ENCODE measurements at places on chromosomes 13 and 19.

- peak; percentile 15 for DNase-seq
Measured at GRCh38 chr13:112690283-112690929, 568 bp downstream of the ATP11A start.

GRCh38 chr19:16342002-16342715 is 17.5 kb downstream of the KLF2 start:
- DNase-seq = no peak

DNA sequence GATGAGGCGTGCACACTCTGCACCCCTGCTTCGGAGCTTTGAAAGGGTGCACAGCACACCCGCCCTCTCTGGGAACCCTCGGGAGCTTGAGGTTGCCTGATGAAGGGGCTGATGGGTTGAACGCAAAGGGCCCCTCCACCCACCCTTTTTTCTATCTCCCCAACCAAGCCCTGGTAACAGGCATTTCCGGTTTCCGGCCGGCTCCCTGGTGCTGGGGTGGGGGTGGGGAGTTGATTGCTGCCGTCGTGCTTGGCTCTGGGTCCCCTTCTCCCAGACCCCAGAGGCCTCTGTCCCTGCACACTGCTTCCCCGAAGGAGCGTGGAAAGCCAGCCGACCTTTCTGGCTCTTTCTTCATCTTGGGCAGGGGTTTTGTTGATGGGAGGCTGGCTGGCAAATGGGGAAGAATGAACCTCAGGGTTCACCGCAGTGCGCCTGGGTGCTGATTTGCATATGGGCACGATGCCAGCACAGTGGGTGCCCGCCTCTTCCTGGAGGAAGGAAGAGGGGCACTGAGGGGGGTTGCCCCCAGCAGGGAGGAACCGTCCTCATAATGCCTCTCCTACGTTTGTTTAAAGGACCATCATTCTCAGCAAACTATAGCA is 29.1 kb downstream of the VAV1 start:
- DNase-seq = peak; percentile 82

DNA sequence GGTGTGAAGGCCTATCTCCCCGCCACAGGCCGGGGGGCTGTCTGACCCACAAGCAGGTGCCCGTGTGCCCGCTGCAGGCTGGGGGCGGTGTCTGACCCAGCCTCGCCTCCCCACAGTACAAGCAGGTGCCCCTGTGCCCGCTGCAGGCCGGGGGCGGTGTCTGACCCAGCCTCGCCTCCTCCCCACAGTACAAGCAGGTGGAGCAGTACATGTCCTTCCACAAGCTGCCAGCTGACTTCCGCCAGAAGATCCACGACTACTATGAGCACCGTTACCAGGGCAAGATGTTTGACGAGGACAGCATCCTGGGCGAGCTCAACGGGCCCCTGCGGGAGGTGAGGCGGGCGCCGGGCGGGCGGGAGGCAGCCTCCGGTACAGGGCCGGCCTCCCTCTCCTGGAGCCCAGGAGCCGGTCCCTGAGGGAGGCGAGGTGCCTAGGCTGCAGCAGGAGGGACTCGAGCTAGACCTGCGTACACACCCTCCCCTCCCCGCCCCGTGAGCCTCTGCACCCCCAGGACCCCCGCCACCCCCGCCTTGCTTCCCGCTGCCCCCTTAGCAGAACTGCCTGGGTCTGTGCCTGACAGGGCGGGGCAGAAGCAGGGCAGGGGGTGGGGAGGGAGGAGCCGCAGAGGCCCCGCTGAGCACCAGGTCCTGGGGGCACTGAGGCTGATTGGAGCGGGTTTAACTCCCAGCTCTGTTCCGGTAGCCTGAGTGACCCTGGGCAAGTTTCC is 20.6 kb downstream of the HCN2 start:
- DNase-seq = peak; percentile 52

GRCh38 chr13:78036841-78037240 is 118.2 kb upstream of the EDNRB start:
- DNase-seq = no peak

- DNase-seq = no peak
Measured at GRCh38 chr13:76029088-76029487, 393.0 kb downstream of the LMO7 start.

GRCh38 chr13:30832377-30832776 is 73.7 kb upstream of the MEDAG start:
- no peak for DNase-seq

DNA sequence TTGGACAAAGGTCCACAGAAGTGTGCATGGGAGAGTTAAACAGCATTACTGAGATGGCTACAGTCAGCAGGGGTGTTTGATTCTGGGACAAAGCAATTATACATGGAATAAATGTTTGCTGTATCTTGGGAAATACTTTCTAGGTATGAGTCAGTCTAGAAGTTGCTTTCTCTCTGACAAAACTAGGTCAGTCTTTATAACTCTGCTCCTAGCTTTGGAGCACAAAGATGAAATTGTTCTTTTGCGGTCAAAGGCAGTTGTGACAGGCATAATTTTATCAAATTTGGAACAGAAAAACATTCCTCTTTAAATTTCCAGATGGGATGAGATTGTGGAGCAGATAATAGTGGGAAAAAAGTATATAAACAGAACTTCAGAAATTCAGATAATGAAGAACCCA is 1045.4 kb upstream of the MIR17HG start:
- DNase-seq = no peak

DNA sequence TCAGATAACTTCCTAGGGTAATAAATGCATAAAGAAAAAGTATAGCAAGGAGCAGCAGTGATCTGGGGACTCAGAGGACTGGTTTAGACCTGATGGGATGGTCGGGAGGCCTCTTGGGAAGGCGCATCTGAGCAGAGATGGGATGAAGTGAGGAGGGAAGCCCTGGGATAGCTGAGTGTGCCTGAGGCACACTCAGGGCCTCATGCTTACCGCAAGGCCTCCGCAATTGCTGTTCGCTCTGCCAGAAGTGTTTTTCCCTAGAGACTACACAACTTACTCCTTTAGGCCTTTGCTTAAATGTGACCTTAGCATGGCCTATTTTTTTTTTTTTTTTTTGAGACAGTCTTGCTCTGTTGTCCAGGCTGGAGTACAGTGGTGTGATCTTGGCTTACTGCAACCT is 4.1 kb upstream of the DLL3 start:
- DNase-seq = no peak

DNA sequence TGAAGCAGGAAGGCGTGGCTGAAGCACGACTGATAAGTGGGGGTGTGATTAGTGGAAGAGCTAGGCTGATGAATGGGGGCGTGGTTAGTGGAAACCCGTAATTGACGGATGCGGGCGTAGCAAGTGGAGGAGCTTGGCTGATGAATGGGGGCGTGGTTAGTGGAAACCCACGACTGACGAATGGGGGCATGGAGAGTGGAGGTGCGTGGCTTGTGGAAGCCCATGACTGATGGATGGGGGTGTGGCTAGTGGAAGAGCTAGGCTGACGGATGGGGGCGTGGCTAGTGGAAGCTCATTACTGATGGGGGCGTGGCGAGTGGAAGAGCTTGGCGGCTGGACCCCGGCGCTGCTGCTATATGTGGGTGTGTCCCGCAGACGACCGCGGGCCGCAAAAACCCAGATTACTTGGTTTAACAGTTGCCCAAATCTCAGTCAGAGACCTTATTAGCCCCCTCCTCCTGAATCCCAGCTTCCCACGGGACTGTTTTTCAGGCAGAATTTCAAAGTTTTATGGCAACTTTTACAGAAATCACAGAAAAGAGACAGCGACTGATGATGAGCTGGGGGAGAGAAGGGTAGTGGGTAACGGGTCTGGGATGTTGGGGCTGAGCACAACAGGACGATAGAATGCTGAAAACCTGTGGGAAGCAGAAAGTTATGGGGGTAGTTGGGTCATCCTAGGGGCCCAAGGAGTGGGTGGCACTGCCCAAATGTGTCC is 9.0 kb upstream of the MEIS3 start:
- DNase-seq = peak; percentile 77

DNA sequence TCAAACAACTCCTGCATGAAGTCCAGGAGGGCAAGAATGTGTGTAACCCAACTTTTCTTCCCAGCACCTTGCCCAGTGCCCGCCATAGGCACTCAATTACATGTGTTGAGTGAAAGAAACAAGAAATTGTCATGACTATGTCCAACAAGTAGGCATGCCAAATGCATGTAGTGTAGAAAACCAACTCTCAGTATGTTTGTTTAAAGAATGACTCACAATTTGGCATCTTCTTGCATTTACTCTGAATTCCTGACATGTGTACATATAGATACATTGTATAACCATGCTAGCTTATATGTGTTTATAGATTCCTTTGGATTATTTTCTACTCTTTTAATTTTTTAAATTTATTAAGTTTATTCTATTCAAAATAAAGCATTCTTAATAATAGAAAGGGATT is 305.0 kb downstream of the EFNB2 start:
- DNase-seq = no peak

DNA sequence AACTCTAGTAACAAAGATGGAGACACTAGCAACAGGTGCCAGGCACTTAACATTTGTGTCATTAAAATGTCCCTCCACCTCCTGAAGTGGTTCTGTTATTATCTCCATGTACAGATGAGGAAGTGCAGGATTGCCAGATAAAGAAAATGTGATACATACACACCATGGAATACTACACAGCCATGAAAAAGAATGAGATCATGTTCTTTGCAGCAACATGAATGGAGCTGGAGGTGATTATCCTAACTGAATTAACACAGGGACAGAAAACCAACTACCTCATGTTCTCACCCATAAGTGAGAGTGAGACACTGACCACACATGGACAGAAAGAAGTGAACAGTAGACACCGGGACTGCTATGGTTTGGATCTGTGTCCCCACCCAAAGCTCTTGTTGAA is 60.5 kb downstream of the ZNF557 start:
- DNase-seq = no peak

DNA sequence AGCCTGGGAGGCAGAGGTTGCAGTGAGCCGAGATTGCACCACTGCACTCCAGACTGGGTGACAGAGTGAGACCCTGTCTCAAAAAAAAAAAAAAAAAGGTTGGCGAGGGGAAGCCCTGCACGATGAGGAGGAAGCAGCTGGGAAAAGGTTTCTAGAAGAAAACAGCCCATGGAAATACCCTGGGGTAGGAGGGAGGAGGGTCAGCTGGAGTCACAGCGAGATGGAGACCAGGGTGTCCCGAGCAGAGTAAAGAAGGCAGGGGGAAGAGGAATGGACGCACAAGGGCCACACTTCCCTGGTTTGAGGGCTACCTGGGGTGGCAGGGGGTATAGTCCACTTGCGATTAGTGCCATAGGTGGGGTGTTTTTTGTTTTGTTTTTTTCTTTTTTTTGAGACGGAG is 6.4 kb downstream of the KANK3 start:
- DNase-seq = no peak

- DNase-seq = no peak
Measured at GRCh38 chr19:55635856-55636440, 4.9 kb upstream of the ZNF580 start.

Data from central memory CD4-positive, alpha-beta T cell (primary cell).